Activated naive CD8-positive, alpha-beta T cell treated with anti-CD3 and anti-CD28 coated beads for 36 hours (primary cell): ENCODE measurements at places on chromosomes 3 and 15. TPM values are rescaled to one million over a fixed set of nuclear protein-coding genes. Genes with fewer than 3 reads are reported as not detected.

The DISP2 gene
- total RNA-seq = 0.14 TPM

The KCNMB3 gene
- 0.74 TPM for total RNA-seq

The HYKK gene
- total RNA-seq = 2.1 TPM

The LRRC34 gene
- 4.4 TPM for total RNA-seq

- H3K27me3 ChIP-seq = no peaks in the 10 kb centered on the region
- DNase-seq = no peak
- peaks cover 6% of the 10 kb centered on the region for H3K36me3 ChIP-seq
- peaks cover 18% of the 10 kb centered on the region for H3K4me1 ChIP-seq
- no peak overlapping the region for H3K4me3 ChIP-seq
- H3K27ac ChIP-seq = no peak overlapping the region
These were observed 7.6 kb downstream of the HSPBAP1 start for GRCh38 chr3:122786066-122786465.

GRCh38 chr3:102026656-102027055 lies 177.3 kb downstream of the NFKBIZ start:
- no peak overlapping the region for H3K4me3 ChIP-seq
- DNase-seq = no peak
- no peaks in the 10 kb centered on the region for H3K36me3 ChIP-seq
- no peak overlapping the region for H3K27ac ChIP-seq

GRCh38 chr3:27686642-27687041 lies 35.5 kb downstream of the EOMES start:
- H3K4me1 ChIP-seq = no peaks in the 10 kb centered on the region
- no peak overlapping the region for H3K27ac ChIP-seq
- H3K27me3 ChIP-seq = no peaks in the 10 kb centered on the region
- H3K36me3 ChIP-seq = no peaks in the 10 kb centered on the region
- no peak overlapping the region for H3K4me3 ChIP-seq

GRCh38 chr3:61774279-61774890 lies 213.0 kb downstream of the PTPRG start:
- H3K27me3 ChIP-seq = no peaks in the 10 kb centered on the region
- H3K36me3 ChIP-seq = no peaks in the 10 kb centered on the region
- no peak overlapping the region for H3K4me3 ChIP-seq
- no peak for DNase-seq
- H3K27ac ChIP-seq = no peak overlapping the region

DNA sequence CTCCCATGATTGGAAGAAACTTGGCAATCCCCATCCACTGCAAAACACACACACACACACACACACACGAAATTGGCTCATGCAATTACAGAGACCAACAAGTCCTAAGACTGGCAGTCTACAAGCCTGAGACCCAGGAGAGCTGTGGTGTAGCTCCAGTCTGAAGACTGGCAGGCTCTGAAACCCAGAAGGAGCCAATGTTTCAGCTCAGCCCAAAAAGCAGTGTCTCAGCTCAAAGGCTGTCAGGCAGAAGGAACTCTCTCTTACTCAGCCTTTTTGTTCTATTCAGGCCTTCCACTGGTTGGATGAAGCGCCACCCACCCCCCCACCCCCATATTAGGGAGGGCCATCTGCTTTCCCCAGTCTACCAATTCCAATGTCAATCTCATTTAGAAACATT lies 32.1 kb downstream of the MESD start:
- peaks cover 26% of the 10 kb centered on the region for H3K4me1 ChIP-seq
- no peak overlapping the region for H3K27ac ChIP-seq
- DNase-seq = no peak
- H3K27me3 ChIP-seq = no peaks in the 10 kb centered on the region

DNA sequence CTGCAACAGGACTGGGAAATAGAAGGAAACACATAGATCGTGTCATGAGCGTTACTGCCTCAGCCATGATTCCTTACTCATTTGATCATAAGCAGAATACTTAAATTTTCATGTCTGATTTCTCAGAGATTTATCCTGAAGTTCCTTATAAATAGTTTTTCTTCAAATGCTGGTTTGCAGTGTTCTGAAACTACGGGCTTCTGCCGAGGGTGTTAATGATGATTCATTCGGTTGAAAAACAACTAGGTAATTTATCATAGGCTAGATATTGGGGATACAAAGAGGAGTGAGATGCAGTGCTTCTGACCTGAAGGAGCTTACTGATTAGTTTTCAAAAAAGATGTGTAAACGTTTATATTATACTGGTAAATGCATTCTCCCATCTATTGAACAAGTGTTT lies 428.9 kb downstream of the NLGN1 start:
- no peaks in the 10 kb centered on the region for H3K36me3 ChIP-seq
- no peak overlapping the region for H3K27ac ChIP-seq
- H3K4me1 ChIP-seq = no peaks in the 10 kb centered on the region
- DNase-seq = no peak

DNA sequence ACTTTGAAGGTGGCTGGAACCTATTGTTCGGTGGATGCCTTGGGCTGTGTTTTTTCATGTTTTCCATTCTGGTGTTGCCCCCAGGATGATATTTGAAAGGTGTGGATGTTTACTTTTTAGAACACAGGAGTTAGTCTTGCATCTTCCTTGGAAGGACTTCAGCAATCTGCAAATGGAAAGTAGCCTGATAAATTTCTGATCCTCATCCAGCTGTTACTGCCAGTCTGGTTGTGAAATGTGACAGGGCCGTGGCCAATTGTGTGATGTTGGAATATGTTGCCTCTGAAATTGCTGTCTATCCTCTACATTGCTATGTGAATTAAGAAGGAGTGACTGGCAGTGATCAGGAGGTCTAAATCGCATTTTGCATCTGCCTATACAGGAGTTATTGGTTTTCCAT lies 382.5 kb upstream of the C2CD4B start:
- H3K27me3 ChIP-seq = no peaks in the 10 kb centered on the region
- H3K4me1 ChIP-seq = no peaks in the 10 kb centered on the region

GRCh38 chr15:95932676-95933075 lies 397.8 kb upstream of the NR2F2 start:
- H3K4me3 ChIP-seq = no peak overlapping the region
- no peak for DNase-seq
- no peaks in the 10 kb centered on the region for H3K36me3 ChIP-seq
- no peaks in the 10 kb centered on the region for H3K27me3 ChIP-seq
- H3K4me1 ChIP-seq = peaks cover 4% of the 10 kb centered on the region

- peaks cover 37% of the 10 kb centered on the region for H3K4me1 ChIP-seq
- no peak within 1 kb of the TSS for H3K27ac ChIP-seq
- no peak for DNase-seq
These were observed at the start of gene AMT for GRCh38 chr3:49422379-49423248. Gene AMT, minus strand, starts transcription at chr3:49422473. Its CDS starts 23 bp downstream, at chr3:49422450.

GRCh38 chr3:182618981-182619591 lies 174.2 kb upstream of the ATP11B start:
- peaks cover 13% of the 10 kb centered on the region for H3K27me3 ChIP-seq
- no peak for DNase-seq
- H3K4me3 ChIP-seq = no peak overlapping the region
